Stimulated activated CD4-positive, alpha-beta T cell treated with anti-CD3 and anti-CD28 coated beads, Interleukin-4, amount 100 ng/mL, for 24 hours (primary cell): ENCODE measurements at places on chromosomes 2 and 18.
A peak's percentile ranks its signal among the peaks of the same experiment; 100 is the strongest.

DNA sequence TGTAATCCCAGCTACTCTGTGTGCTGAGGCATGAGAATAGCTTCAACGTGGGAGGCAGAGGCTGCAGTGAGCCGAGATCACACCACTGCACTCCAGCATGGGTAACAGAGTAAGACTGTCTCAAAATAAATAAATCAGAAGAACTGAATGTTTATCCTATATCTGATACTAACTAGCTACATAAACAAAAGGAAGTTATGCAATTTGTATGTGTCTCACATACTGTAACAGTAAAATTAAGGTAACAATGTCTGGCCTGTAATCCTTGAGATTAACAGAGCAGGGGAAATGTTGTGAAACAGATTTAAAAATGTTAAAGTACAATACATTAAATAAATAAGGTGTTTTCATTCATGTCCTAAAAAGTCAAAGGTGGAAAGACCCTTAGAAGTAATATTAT lies 150.8 kb downstream of the MEMO1 start:
- no peak for DNase-seq

DNA sequence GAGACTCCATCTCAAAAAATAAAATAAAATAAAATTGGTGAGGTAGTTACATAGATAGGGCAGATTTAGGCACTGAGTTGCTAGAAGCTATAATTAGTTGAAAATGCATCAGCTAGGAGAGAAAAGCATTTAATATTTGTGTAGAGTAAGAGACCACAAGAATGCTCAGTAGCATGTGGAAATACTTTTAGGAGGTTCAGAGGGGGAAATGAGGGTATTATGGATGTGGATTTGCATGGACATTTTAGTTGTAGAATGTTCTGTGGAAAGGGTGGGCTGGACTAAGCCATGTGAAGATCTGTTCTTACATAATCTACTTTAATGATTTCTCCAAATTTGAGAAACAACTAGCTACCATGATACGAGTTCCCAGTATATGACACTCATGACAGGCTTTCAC lies 95.5 kb downstream of the ATP9B start:
- no peak for DNase-seq

GRCh38 chr18:70429847-70430500 lies 141.1 kb downstream of the SOCS6 start:
- no peak for DNase-seq

DNA sequence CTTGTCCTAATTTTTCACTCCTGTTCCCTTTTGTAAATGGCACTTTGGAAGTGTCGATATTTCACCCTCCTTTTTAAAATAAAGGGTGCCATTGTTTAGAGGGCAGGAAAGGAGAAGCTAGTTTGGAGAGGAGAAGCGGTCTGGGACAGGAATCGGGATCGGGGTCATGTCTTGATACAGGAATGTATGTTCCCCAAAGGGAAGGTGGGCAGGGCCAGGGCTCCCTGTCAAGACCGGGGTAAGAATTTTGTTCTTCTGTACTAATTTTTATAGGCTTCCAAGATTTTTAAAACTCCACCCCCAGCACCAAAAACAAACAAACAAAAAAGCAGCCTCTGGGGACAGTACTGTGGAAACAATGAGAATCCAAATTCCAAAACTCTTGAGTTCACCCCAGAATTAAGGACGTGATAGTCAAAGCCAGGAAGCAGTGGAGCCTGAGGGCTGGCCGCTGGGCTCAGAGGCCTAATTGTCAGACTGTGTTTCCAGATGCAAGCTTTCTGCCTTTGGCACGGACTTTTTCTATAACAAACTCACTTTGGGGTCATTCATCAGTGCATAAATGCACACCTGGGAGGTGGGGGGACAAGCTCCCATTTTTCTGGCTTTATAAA lies 250.4 kb upstream of the SIX2 start:
- DNase-seq = no peak

DNA sequence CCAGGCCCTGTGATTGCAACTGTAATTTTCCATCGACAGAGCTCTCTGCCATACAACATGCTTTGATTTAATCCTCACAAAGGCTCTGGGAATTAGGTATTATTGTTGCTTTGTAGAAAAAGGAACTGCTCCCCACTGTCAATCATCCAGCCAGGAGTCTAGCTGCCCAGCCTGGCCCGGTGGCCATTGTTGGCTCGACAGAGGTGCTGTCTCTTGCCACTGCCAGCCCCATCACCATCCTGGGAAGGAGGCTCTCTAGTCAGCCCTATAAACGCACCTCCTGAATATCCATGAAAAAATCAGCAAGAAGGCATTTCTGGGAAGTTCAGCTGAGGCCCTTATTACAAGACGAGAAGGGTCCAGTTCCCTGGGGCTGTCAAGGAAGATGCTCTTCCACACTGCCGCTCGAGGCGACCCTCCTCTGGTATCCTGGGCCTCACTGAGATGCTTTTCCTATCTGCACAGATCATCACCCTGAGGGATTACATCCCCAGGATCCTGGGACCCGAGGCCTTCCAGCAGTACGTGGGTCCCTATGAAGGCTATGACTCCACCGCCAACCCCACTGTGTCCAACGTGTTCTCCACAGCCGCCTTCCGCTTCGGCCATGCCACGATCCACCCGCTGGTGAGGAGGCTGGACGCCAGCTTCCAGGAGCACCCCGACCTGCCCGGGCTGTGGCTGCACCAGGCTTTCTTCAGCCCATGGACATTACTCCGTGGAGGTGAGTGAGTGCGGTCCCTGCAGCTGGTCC lies 71.0 kb downstream of the TPO start:
- DNase-seq = no peak

GRCh38 chr2:133077269-133077822 lies 407.3 kb upstream of the LYPD1 start:
- no peak for DNase-seq

DNA sequence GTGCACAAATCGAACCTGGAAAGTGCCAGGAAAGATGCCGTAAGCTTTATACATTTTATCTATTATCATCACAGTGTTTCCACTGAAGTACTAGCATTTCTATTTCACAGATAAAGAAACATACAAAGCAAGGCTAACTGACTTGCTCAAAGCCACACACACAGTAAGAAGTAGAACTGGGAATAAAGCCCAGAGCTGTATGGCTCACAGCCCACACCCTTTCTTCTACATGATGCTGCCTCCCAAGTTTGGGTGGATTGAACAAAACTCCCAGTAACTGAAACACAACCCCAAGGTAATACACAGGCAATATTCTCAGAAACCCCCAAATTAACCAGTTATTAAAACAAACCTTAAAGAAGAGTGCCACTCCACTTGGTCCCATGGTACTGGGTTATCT lies 11.2 kb downstream of the SAP130 start:
- no peak for DNase-seq

- no peak for DNase-seq
Measured at GRCh38 chr18:57998461-57998860, 45.6 kb upstream of the NEDD4L start.

DNA sequence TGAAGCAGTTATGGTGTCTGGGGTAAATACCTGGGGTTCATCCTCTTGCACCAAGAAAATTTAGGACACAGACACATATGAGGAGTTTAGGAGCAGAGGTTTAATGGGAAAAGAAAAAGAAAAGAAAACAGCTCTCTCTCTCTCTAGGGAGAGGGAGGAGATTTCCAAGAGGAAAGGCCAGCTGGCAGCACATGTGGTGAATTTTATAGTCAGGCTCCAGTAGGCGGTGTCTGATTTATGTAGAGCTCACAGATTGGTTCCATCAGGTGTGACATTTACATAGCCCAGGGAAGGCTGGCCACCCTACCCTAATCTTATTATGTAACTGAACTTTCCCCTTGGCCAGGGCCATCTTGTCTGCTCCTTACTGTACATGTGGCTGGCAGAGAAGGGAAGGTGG lies 297.5 kb upstream of the RGPD4 start:
- DNase-seq = no peak

DNA sequence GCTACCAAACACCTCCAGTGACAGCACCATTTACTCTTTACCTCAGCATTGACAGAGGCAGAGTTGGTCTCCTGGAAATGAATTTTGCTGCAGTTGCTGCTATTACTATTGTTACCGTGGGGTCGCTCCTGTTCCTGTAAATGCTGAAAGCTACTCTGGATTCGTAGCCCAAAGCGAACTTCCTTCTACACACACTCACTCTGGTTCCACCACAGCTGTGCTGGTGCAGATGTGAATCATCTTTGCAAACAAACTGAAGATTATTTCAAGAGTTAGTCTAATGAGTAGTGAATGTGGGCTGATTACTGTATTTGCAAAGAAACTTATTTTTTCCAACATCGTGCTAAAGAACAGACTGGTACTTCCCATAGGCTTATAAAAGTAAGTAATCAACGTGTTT lies 304.0 kb downstream of the LPIN1 start:
- no peak for DNase-seq

GRCh38 chr2:10501451-10501961 lies 53.4 kb upstream of the ODC1 start:
- DNase-seq = no peak

- no peak for DNase-seq
Measured at GRCh38 chr2:929925-930324, 20.7 kb upstream of the SNTG2 start.

DNA sequence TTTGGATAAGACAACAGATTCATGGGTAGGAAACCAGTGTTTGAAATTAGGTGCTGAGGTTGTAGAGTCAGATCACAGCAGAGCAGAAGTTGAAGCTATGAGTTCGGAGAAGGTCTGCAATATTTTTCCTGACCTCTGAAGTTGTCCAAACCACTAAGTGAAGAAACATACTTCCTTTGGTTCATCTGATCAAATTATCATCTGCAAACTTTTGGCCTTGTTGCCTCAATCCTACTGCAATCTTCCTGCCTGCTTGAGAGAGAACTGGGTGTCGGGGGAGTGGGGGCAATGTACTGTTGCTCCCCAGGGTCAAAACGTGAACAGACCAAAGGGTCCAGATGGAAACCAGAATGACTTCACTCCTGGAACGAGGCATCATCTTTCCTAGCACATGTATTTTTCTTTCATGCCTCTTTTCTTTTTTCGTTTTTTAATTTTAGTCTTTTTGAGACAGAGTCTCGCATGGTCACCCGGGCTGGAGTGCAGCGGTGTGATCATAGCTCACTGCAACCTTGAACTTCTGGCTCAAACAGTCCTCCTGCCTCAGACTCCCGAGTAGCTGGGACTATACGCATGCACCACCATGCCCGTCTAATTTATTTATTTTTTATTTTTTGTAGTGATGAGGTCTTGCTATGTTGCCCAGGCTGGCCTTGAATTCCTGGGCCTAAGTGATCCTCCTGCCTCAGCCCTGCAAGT lies 42.7 kb downstream of the RAB31 start:
- no peak for DNase-seq

DNA sequence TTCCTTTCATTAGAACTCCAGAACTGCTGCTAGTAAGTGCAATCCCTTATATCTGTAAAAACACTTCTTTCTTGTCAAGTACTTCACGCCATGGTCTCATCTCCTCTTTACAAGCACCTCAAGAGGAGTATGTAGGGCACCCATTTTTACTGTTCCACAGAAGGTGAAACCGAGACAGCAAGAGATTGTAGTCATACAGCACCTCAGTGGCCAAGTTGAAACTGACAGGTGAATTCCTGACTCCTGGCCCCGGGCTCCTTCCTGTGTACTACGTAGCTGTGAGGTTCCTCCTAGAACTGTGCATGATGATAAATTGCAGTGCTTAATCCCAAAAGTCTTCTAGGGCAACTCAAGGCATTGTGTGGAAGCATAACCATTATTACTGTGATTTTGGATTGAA lies 131.5 kb upstream of the MEIS1 start:
- no peak for DNase-seq

GRCh38 chr2:64283641-64284361 lies 139.6 kb upstream of the PELI1 start:
- DNase-seq = peak; percentile 22

GRCh38 chr2:239603411-239604356 lies 202.9 kb upstream of the HDAC4 start:
- no peak for DNase-seq

DNA sequence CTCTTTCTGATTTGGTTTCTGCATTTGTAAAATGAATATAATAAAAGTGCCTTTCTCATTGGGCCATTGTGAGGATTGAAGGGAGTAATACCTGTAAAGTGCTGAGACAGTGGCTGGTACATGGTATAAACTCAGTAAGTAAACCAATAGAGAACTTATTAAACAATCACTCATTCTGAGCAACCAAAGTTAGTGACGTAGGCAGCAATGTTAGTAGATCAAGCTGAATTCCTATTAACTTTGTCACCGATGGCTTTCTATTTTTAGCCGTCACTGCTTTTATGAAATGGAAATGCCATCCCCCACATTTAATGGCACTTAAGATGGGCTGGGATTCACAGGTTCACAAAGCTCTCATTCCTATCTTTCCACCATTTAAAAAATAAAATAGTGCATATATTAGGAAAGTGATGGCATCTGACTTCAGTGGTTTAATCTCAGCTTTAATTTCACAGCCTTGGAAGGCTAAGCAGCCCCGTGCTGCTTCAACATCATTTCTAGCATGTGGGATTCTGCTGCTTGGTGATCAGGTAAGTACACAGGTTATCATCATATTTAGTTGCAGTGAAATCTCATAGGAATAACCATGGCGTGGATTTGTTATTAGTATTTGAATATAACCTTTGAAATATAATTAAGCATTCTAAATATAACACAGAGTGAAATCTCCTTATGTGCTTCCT lies 17.6 kb upstream of the PPP4R1 start:
- no peak for DNase-seq

- no peak for DNase-seq
Measured at GRCh38 chr2:234146087-234146826, 95.8 kb downstream of the SPP2 start.

DNA sequence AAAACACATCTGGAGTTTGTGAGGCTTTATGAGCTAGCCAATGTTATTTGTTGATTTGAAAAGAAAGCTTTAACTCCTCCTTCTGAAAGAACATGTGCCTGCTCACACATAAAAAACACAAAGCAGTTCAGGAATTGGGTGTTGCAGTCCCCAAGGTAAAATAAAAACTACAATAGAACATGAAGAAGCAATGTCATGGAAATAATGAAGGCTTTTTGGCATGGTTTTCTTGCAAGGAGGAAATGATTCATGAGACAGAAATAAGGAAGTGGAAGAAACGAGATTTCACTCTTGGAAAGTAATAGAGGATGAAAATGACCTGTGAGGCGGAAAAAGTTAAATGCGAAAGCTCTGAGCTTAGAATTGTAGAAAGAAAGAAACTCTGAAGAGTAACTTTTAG lies 81.1 kb downstream of the TRIB2 start:
- DNase-seq = no peak

- no peak for DNase-seq
Measured at GRCh38 chr2:30354150-30354549, 92.9 kb upstream of the LCLAT1 start.

DNA sequence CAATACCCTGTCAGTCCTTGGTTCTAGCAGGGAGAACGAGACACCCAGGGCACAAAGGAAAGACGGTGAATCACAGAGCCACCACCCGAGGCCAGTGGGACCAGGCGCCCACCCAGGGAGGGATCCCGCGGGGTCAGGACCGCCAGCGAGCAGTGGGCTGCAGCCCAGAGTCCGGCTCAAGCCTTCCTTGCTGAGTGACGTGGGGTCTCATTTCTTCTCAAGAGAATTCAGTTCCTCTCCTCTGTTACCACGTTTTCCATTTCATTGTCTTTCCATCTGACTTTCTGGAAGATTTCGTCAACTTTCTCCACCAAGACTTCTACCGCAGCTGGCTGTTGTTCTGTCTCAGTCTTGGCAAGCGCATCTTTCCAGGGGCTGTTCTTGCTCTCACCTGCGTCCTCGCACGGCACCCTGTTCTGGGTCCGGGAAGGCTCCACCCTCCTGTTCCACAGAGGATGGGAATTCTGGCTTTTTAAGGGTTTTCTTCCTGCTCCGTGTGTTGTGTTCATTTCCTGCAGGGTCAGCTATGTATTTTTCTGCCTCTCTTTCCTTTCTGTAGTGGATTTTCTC lies 248.6 kb downstream of the NDUFA10 start:
- no peak for DNase-seq
